ENCODE measurements at places on chromosomes 2 and 18.

DNA sequence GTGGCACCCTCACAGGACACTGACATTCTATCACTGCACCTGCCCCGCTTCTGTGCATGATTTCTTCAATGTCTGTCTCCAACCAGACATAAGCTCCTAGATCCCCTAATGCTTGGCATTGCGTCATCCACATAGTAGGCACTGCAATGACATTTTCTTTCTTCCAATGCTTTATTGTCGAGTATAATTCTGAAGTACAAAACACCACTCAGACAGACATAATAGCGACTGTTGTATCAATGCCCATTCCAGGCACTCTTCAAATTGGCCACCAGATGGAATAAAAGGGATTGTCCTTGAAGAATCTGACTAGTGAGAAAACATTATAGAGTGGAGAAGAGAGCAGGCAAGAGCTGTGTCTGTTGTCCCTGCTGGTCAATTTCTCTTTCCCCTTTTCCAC, 89.0 kb downstream of the LPIN1 start:
- no peak for DNase-seq

DNA sequence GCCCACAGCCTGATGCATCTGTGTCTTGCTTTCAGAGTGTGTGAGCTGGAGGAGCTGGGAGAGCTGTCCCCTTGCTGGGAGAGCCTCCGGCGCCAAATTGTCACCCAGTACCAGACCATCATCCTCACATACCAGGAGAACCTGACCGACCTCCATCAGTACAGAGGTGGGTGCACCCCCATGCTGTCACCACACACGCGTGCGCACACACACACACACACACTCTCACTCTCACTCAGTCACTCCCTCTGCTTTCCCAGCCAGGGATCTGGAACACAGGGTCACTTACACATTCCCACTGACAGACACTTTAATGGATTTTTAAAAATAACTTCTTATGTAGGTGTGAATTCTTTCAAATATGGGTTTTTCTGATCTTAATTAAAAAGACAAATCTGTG, 64.5 kb downstream of the COA5 start:
- no peak for DNase-seq

GRCh38 chr2:26458365-26459042, 19.4 kb downstream of the OTOF start:
- DNase-seq, result no peak

GRCh38 chr2:181153886-181154285, 173.5 kb downstream of the UBE2E3 start:
- DNase-seq, result no peak

DNA sequence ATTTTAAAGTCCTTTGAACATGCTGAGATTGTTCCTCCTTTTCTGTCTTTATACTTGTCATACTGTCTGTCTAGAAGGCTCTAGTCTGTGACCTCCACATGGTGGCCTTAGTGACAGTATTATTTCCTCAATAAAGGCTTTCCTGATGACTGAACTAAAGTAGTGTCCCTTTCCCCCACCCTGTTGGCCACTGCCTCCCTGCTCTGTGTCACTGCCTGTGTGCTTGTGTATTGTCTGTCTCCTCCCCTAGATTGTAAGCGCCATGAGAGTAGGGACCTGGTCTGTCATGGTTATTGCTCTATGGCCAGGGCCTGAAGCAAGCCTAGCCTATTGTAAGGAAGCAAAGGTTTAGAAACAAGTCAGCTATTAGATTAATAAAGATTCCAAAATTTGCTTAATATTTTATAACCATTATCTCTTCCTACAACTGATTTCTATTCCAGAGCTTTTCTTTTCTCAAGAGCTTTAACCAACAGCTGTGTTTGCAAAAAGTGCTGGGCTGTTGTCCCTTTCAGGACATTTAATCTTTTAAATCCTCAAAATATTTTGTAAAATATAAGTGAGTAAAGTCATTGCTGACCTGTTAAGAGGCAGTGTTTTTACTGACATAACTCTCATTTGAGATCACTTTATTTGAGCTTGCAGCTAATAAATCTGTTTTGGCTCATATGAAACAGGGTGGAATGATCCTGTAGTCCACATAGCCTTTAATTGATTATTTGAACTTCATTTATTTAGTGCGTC, 35.5 kb downstream of the DIS3L2 start:
- DNase-seq, result no peak

DNA sequence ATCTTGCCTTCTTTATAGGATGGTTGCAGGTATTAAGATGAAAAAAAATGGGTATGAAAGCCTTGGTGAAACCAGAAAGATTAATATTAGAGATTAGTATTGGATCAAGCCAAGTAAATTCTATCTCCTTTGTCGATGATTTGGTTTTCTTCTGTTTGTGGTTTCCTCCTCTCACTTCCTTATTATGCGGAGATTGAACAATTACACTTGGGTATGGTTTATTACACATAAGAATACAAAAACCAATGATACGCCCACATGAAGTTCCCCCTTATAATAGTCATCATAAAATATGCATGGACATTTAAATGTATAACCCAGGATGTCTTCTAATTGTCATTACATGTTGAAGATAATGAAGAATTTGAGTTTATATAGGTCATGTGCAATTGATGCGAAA, 4.9 kb downstream of the LTBP1 start:
- DNase-seq, result no peak

GRCh38 chr2:167196461-167197252, 308.4 kb downstream of the XIRP2 start:
- DNase-seq, result peak; percentile 23

DNA sequence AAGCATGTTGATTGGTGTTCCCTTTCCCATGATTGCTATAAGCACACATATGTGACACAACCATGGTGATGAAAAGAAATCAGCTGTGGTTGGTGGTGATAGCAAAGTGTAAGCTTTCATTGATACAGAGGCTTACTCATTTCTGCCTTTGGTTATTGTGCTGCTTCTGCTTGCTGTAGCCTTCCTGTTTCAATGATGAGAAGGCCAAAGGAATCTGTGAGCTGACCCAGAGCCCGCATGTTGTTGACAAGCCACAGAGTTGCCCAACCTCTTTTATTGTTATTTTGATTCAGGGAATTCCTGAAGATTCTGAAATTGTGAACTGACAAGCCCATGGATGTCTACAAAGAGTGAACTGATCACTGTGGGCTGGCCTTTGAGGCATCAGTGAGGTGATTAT, 164.4 kb downstream of the TMEFF2 start:
- no peak for DNase-seq

DNA sequence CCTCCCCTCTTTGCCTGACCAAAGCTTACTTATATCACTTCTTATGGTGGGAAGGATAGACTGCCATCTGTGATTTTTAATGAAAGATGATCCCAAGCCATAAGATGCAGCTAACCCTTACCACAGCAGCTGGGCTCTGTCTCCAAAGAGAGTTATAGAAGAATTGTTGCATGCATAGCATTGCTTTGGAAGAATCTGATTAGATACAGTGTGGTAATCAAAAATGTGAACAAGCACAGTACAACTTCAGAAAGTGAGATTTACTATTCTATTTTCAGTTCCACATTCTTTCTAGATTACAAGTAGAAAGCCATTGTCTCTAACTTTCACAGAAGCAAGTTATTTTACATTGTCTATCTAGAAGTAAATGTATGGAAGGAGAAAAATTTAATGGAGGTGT, 129.0 kb upstream of the ACVR2A start:
- DNase-seq, result no peak

DNA sequence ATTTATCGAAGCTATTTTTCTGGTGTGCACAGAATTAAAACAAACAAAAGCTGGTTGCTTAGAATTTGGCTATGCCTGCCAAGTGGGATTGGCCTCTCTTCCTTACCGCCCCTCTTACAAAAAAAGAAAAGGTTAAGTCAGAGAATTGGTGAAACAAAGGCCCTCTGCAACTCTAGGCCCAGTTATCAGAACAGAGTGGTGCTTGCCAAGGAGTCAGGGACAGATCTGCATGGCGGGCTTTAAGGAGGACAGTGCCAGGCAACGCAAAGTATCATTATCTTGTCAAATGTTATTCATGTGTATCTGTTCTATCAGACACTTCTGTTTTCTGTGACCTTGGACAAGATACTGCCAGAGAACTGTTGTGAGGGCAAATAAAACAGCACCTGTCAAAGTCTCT, 78.3 kb downstream of the TGIF1 start:
- DNase-seq, result no peak

- no peak for DNase-seq
Measured at GRCh38 chr2:231015478-231015877, 19.6 kb downstream of the SPATA3 start.

GRCh38 chr2:29528891-29529520, 392.4 kb downstream of the ALK start:
- DNase-seq, result no peak

DNA sequence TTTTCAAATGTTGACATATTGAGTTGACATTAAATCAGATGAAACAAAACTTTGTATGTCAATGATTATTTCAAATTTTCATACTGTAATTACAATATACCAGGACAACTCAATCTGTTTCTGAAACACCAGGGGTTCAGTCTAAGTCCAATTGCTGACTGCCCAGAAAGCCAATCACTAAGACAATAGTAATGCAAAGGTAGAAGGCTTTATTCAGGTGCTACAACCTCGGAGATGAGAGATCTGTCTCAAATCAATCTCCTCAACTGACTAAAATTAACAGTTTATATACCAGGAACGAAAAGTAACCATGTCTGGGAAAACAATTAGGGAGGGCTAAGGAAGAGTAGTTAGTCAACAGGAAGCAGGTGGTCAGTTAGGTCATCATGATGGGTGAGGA, 1400.4 kb downstream of the SUCLG1 start:
- DNase-seq, result no peak

GRCh38 chr18:59268721-59269562, 4.3 kb downstream of the RAX start:
- DNase-seq, result peak; percentile 59

DNA sequence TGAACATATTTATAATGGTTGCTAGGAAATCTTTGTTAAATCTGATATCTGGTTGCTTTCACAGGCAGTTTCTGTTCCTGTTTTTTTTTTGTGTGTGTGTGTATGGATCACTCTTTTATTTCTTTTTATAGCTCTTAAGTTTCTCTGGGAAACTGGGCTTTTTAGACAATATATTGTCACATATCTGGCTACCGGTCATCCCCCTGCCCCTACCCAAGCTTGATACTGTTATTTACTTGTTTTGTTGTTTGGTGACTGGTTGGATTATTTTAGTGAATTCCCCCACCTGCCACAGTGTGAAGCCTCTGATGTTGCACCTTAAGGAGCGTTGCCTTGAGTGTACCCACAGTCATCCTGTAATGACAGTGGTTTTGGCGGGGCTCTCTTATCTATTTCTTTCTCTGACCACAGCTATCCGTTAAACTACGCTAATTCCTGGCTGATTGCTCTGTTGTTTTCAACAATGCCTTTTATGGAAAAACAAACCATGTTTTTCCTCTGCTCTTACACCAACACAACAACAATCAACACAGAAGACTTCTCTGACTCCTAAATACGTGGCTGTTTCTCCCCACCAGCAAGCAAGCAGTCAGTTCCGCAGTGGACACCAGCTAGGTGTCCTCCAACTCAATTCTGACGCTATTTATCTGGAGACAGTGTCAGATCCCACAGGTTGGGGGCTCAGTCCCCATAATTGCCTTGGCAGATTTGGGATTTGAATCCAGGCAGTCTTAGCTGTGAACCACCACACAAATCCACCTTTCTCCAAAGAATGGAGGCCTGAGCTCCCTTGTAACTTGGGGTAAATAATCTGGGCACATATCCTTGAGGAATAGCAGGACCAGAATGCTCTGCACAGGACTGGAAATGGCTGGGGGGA, 10.9 kb downstream of the GNLY start:
- DNase-seq, result no peak

DNA sequence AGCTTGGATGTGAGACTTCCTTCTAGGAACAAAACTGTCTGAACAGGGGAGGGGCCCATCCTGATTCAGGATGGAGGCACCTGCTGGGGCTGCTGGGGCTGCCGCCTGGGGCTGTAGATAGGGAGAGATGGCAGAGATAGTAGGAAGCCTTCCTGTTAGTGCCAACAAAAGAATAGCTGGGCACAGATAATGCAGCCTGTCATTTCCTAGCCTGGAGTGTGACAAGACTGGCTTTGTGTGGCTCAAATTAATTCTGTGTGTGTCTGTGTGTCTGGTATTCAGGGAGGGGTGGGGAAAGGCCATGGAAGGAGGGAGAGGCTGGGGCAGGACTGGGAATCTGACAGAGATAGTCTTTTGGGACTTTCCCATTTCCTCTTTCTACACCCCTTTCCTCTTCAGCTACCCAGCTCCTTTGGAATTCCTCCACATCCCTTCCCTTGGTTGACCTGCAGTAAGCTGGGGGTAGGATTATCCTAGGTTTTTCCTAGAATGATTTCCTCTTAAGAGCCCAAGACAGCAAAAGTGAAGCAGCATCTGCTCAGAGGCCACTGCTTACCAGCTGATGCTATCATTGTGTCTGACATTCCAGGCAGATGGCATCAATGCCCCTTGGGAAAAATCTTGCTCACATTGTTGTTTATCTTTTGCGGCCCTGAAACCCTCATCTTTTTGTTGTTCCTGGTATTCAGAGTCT, 144.9 kb upstream of the LHCGR start:
- no peak for DNase-seq

DNA sequence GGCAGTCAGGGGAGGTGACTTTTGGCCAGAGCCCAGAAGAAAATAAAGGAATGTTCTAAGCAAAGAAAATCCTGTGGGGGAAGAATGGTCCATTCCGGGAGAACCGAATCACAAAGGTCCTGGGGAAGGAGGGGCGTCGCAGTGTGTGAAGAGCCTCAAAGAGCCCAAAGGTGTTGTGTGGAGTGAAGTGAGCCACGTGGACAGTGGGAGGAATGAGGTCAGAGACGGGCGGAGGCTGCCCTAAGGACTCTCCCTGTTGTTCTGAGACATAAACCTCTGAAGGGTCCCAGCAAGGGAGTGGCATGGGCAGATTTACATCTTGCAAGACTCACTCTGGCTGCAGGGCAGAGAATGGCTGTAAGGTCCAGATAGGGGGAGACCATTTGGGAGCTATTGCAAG, 91.3 kb upstream of the SEC11C start:
- no peak for DNase-seq

GRCh38 chr18:67265464-67266245, 250.9 kb downstream of the DSEL start:
- DNase-seq, result no peak

DNA sequence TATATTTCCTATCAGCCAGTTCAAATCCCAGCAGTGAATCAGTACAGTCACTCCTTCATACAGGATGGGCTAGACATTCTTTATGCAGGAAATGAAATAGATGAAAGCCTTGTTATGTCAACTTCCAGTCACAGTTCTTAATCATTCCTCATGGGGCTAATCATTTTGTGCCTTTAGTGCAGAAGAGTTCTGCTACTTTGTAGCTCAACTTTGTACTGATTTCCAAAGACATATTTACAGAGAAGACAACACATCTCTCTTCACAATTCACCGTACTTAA, 593.9 kb upstream of the NETO1 start:
- no peak for DNase-seq

GRCh38 chr2:82852787-82853186, 1606.3 kb downstream of the SUCLG1 start:
- DNase-seq, result no peak

GRCh38 chr18:74429096-74429495, 28.0 kb downstream of the DIPK1C start:
- DNase-seq, result no peak

- DNase-seq, result no peak
Measured at GRCh38 chr2:195830968-195831950, 174.2 kb downstream of the SLC39A10 start.
